ENCODE measurements at places on chromosomes 5 and 9.

DNA sequence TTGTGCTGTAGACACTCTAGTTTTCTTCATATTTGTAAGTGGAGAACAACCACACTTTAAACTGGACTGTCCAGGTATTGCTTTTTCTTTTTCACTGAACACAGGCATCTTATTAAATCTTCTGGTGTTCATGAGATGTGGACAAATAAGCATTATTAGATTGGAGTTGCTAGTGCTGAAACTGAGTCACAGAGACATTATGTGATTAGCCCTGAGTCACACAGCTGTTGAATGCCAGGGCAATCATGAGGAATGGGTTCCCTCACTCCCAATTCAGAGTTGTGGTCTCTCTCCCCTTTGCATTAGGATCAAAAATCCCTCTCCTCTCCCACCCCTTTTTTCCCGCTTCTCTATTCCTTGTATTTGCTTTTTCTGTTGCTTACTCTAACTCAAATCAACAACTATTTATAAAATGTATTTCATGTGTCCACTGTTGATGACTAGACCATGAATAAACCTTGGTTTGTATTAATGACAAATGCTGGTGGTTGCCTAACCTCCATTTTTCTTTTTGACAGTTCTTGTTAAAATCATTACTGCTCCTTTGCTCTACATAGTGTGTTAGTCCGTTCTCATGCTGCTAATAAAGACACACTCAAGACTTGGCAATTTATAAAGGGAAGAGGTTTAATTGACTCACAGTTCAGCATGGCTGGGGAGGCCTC is 738.2 kb downstream of the BRINP1 start:
- DNase-seq: no peak

DNA sequence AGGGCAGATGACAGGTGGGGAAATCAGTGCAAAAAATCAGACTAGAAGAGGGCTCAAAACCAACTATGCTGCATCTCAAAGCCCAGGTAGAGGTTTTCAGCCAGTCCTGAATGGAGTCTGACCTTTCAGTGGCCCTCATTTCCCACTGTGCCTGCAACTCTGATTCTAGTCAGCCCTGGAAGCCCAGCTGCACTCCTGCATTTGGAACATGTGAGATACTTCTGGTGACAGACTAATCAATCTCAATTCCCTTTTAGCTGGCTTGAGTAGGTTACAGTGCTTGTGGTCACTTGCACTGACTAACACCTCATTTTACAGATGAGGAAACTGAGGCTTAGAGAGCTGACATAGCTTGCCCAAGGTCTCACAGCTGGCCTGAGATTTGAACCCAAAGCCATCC is 7.9 kb upstream of the ACSL6 start:
- DNase-seq: no peak

DNA sequence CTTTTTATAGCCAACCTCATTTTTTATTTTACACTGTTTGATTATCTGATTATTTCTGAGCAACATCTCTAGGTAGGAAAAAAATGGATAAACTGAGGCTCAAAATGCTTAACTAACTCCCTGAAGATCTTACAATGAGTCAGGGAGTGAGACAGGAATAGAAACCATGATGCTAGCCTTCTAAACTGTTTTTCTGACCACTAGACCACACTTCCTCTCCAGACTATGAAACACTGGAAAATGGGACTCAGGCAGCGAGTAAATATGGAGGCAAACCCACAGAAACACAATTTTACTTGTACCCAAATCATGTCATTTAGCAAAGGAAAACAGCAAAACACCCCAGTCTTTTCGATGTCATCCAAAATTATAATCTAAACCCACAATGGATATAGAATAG is 129.9 kb upstream of the ANKH start:
- DNase-seq: no peak

DNA sequence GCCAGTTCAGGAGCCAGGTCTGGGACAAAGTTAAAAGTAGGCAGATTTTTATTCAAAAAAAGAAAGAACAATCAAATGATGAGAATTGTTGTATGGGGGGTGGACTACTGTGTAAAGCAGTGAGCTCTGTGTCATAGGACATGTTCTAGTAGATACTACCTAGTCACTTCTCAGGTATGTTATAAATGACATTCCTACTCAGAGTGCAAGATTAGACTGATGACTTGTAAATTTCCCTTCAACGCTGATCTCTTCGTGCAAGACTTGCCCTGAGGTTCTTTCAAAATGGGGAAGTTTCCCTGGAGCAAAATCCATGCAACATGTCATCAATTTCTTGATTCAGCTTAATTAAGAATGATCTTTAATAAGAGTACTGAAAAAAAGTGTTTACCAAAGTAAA is 175.1 kb downstream of the RORB start:
- DNase-seq: no peak

DNA sequence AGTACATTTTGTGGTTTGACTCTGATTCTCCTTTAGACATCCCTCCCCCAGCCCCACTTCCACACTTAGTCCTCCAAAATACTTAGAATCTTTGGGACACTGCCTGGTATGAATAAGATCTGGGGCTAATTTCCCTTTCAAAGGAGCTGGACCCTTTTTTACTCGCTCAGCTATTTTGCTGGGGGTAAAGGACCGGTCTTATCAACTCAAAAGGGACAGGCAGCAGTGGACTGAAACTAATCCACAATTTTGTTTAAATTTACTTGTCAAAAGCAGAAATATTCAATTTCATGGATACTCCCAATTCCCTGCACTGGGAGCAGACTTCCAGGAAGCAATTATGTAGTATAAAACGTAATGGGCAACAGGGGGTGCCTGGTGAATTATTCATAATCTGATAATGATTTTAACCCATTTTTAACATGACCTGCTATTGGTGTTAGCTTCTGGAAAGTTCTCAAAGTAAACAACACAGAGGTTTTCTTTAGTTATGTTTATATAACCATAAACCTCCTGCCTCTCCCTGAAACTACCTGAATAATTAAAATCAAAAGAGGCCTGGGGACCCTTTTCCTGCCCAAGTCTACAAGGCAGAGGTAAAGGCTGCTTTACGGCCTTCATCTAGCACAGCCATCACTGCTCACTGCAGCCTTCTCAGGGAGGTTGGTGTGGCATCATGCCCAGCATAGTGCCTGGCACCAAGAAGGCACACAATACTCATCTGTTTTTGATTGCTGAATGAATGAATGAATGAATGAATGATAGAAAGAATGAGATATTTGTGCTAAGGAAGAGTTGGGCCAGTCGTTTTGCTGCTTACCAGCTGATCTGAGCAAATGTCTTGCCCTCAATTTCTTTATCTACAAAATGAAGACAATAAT is 44.2 kb upstream of the GNPDA1 start:
- no peak for DNase-seq

DNA sequence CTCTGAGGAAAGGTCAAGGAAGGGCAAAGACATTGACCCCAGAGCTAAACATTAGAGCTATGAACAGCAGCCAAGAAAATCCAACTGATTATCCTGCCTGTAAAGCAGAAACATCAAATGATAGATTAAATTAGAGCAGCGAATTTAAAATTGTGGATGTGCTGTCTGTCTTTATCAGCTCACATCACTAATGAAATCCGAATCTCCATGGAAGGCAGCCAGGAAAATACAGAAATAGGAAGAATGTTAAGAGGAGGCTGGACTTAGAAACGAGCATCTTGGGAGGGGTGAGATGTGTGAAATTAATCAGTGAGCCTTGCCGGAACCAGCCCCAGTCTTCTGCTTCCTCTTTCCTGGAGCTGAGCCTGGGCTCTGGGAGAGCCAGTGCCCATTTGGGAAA is 191.0 kb downstream of the PJA2 start:
- DNase-seq: no peak

DNA sequence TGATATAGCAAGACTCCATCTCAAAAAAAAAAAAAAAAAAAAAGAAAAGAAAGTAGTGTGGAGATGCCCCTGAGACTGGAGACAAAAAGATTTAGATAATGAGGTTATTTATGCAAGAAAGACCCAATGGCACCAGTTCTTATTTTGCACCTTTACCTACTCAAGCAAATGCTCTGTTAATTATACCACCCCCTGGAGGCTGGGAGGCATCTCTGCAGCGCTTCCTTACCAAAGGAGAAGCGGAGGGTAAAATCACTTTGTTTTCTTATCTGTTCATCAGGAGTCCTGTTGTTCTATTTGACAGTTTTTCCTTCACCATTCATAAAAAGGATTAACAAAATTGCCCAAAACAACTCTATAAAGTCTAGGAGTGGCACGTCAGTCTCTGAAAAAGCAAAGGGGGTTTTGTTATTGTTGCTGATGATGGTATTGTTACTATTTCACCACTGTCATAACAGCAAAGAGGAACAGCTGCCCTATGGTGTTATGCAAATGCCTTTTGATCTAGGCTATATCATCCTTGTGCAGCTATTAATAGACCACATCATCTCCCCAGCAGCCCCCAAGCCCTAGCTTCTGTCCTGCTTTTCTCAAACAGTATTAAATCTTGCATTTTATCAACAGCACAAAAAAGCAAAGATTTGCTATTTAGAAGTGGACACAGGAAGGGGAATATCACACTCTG is 174.0 kb downstream of the PALM2AKAP2 start:
- no peak for DNase-seq

DNA sequence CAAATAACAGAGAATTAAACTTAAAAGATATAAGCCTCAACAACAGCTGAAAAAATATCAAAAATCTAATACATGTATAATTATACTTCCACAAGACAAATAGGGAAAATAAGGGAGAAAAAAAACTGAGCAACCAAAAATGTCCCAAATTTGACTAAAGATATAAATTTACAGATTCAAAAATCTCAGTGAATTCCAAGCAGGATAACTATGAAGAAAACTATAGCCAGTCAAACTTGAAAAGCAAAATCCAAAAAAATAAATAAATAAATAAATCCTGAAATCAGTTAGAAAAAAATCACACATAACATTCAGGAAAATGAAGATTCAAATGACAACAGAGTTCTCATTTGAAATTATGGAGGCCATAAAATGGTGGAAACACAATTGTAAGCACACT is 56.7 kb downstream of the AGTPBP1 start:
- no peak for DNase-seq
